ENCODE measurements at places on chromosomes 1 and 21.

DNA sequence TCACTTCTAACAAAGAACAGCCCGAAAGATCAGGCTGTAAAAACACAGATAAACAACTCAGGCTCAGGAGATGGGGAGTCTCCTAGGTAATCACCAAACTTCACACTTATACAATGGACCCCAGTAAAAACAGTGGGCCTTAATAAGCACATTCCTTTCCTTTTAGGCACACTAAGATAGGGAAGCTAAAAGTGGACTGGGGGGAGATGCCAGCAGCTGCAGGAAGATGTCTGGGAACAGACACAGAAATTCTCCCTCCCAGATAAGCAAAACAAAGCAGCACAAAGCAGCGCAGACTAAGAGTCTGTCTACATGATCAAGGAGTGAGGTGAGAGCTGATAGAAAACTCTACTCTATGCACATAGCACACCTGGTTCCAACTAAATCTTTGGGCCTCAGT, 29.0 kb upstream of the CTBS start:
- no peak for DNase-seq

- DNase-seq, result peak; percentile 78
Measured at GRCh38 chr1:202656951-202657646, 53.2 kb downstream of the SYT2 start.

DNA sequence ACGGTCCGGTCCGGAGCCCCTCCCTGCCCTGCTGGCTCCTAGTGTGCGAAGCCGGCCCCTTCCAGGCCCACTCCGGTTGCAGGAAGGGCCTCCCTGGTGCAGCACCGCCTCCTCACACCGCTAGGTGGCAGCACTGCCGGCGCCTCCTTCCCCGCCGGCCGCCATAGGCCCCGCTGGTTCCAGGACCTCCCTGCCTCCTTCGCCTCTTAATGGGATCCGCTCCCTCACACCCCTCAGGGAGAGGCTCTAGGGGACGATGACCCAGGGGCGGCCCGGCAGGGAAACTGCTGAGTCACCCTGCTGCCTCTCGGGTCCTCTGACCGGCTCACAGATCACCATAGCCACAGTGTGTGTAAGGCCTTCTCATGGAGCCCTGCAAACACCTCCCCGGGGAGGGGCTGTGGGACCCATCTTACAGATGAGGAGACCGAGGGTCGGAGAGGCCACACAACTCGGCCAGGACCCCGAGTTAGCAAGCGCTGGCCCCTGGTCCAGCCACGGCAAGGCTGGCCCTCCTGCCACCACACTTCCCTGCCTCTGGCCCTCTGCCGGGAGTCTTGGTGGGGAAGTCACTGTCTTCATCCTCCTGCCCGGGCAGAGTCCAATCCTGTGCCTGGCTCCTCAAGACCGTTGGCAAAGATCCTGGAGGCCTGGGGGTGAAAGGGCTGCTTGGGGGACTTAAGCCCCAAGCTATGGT, 1.6 kb upstream of the AJAP1 start:
- DNase-seq, result peak; percentile 59

DNA sequence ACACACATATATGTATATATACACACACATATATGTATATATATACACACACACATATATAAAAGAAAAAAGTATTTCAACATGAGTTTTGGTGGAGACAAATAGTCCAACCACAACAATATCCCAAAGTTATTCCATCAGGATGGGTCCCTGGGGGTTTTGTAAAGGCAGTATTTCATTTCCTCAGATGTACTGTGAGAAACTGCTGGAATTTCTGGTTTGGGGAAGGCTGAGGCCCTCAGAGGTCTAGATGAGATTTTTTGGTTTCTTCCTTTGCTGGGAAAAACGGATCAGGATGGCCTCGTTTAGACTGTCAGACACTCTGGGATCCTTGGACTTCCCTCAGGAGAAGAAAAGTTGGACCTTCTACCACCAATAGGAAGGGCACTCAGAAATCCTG, 36.5 kb upstream of the TENT5B start:
- no peak for DNase-seq

DNA sequence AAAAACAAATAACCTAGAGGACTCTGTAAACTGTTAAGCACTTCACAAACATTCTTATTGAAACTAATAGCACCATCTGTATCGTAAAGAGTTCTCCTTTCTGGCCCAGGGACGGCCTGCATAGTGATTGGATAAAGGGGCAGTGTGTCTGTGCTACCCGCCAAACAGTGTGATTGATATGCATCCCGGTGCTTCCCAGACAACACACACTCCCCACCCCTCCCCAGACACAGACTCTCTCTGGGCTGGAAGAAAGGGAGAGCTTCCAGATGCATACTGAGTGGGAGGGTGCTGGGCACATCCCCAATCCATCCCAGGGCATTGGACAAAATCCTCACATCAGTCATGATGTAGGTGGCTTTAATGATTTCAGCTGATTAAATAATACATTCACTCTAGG, 3.7 kb downstream of the HSD11B1 start:
- DNase-seq, result no peak

GRCh38 chr1:167333124-167333523, 112.4 kb downstream of the POU2F1 start:
- no peak for DNase-seq

DNA sequence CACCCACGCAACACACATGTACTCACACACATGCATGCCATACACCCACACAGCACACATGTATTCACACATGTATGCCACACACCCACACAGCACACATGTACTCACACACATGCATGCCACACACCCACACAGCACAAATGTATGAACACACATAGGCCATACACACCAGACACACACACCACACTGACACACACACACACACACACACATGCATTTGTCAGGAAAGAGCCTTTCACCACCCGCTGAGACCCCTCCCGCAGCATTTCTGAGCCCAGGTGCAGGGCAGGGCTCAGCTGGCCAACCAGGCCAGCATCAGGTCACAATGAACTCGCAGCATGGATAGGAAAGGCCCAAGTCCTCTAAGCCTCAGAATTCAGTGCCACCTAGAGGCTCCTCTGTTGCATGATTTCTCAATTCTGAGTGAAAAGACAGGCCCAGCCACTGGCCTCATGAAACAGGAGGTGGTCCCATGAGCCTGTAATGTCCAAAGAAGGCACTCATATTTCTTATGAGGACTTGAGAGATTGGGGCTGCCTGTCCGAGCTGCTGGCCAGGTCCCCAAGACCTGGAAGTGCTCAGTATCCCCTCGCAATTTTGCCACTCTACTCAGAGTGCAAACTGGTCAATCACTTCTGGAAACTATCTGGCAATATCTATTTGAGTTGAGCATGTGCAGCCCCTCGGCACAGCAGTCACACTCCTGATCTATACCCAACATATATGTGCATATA, 57.3 kb downstream of the PSMG1 start:
- DNase-seq, result no peak

GRCh38 chr21:43315244-43316137, 111.4 kb downstream of the SIK1 start:
- no peak for DNase-seq

- no peak for DNase-seq
Measured at GRCh38 chr1:209229494-209230061, 353.9 kb upstream of the CAMK1G start.

- DNase-seq, result no peak
Measured at GRCh38 chr1:234544087-234544579, 65.2 kb upstream of the TARBP1 start.

- no peak for DNase-seq
Measured at GRCh38 chr1:54864460-54865208, 22.4 kb downstream of the DHCR24 start.

- DNase-seq, result no peak
Measured at GRCh38 chr21:31576428-31576827, 83.1 kb upstream of the SOD1 start.

- DNase-seq, result no peak
Measured at GRCh38 chr1:241677201-241677600, 25.1 kb downstream of the WDR64 start.

- DNase-seq, result no peak
Measured at GRCh38 chr1:44994309-44994898, 8.0 kb upstream of the EIF2B3 start.

DNA sequence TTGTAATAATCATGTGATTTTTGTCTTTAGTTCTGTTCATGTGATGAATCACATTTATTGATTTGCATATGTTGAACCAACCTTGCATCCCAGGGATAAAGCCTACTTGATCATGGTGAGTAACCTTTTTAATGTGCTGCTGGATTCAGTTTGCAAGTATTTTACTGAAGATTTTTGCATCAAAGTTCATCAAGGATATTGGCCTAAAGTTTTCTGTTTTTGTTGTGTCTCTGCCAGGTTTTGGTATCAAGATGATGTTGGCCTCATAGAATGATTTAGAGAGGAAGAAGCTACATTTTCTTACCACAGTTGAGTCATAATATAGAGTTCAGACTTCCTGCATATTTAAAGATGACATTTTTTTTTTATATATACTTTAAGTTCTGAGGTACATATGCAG, 455.9 kb downstream of the PLPP3 start:
- DNase-seq, result no peak

- no peak for DNase-seq
Measured at GRCh38 chr1:226882631-226883409, 12.4 kb downstream of the PSEN2 start.

GRCh38 chr1:155309423-155310021, 856 bp downstream of the FDPS start:
- DNase-seq, result no peak

DNA sequence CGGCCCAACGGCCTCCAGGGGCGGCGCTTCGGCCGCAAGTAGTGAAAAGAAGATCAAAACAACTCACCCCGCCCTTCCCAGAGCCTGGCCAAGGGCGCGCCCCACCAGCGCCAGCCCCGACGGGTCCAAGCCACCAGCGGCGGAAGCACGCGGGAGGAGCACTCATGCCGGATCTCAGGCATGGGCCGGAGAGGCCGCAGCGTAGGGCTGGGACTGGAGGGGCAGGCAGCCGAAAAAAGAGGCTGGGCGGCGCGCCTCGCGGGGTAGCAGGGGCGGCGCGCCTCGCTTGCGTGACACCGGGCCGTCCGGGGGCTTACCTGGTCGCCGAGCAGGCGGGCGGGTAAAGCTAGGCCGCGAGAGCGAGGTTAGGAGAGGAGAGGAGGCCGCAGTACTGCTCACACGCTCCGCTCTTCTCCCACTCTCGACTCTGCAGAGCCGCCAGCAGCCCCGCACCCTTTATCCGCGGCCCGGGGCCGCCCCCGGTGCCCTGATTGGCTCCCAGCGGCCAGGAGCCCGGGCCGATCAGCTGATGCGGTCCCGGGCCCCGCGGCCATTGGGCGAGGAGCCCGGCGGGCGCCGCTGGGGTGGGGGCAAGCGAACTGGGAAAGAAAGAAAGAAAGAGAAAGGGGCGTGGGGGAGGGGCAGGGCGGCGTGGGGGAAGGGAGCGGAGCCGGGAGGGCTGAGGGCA, at the start of gene GLUL:
GLUL (minus strand) TSS at position 429 of the 688 bp plus-strand sequence. CDS start 3,053 bp downstream, outside the sequence.
- DNase-seq, result peak; percentile 86

GRCh38 chr1:208631092-208631491, 386.9 kb upstream of the PLXNA2 start:
- no peak for DNase-seq

- DNase-seq, result no peak
Measured at GRCh38 chr1:8902765-8903164, 24.3 kb upstream of the ENO1 start.

- no peak for DNase-seq
Measured at GRCh38 chr1:151721788-151722510, 627 bp downstream of the RIIAD1 start.

GRCh38 chr1:162094271-162094670, 24.8 kb downstream of the NOS1AP start:
- DNase-seq, result no peak

GRCh38 chr21:36554411-36555157, 74.7 kb upstream of the CLDN14 start:
- no peak for DNase-seq

- no peak for DNase-seq
Measured at GRCh38 chr1:42932442-42932941, 26.2 kb downstream of the SLC2A1 start.
